Activated T-helper 17 cell treated with anti-CD3 and anti-CD28 coated beads, Interleukin-2, amount 50 U/mL, for 72 hours (primary cell): ENCODE measurements at places on chromosomes 2 and 18. TPM values are rescaled to one million over a fixed set of nuclear protein-coding genes. Genes with fewer than 3 reads are reported as not detected.

DNA sequence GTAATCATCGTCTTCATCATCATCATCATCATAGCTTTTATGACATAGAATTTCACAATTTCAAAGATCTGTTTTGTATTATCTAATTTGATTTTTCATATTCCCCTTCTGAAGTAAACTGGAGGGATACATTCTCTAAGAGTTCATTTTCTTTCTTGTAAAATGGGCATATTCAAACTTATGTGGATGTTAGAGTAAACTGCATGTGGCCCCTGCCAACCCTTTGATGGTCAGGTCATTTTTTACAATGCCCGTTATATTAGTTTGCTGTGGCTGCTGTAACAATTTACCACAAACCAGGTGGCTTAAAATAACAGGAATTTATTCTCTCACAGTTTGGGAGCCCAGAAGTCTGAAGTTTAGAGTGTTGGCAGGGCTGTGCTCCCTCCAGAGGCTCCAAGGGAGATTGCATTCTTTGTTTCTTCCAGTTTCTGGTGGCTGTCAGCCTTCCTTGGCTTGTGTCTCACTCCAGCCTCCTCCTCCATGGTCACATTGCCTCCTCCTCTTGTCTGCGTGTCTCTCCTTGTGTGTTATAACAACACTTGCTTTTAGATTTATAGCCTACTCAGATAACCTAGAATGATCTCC is 127.5 kb upstream of the MMADHC start:
- ATAC-seq = no peak

ANKRD62 gene
- not detected for total RNA-seq

EGR4 gene
- 0.11 TPM for total RNA-seq

- ATAC-seq = peak; percentile 72
These were observed 204.5 kb downstream of the ARL4C start for GRCh38 chr2:234292205-234292961.

- ATAC-seq = no peak
These were observed 45.9 kb upstream of the ASB1 start for GRCh38 chr2:238380785-238381184.

PTPRN gene
- 6.3 TPM for total RNA-seq

APLF gene
- 1.4 TPM for total RNA-seq

GRCh38 chr2:60890393-60890707 is 9.0 kb downstream of the REL start:
- ATAC-seq = no peak

DNA sequence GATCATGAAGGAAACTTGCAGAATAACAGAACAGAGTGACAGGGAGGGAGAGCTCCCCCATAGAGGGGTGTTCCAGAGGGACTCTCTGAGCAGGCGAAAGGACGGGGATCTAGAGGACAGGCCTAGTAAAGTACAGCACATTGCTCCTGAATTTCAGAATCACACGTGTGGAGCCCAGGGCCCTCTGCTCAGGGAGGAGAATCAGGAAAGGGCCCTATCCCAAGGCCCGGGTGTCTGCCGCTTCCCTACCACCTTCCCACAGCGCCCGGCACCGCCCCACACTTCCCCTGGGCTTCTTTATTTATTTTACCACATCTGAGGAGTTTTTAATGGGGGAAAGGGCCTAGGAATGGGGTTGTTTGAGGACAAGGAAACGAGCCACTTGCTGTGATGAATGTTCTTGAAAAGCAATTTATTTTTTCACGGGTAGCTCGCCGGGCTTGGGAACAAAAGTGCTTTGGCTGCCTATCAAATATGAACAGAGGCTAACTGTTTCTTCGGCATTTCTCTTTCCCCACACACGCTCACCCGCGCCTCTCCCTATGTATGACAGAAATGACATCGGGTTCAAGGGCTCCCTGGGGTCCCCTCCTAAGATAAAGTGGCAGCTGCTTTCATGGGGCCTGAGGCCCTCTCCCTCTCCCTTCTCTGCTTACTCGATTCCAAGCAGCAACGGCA is 79.3 kb upstream of the GLI2 start:
- ATAC-seq = no peak

STAT4 gene
- total RNA-seq = 51.7 TPM

- ATAC-seq = peak; percentile 80
These were observed 14.9 kb downstream of the ITGA6 start for GRCh38 chr2:172442072-172442895.
